AG08396 (cell line): ENCODE measurements at places on chromosomes 4 and X.

DNA sequence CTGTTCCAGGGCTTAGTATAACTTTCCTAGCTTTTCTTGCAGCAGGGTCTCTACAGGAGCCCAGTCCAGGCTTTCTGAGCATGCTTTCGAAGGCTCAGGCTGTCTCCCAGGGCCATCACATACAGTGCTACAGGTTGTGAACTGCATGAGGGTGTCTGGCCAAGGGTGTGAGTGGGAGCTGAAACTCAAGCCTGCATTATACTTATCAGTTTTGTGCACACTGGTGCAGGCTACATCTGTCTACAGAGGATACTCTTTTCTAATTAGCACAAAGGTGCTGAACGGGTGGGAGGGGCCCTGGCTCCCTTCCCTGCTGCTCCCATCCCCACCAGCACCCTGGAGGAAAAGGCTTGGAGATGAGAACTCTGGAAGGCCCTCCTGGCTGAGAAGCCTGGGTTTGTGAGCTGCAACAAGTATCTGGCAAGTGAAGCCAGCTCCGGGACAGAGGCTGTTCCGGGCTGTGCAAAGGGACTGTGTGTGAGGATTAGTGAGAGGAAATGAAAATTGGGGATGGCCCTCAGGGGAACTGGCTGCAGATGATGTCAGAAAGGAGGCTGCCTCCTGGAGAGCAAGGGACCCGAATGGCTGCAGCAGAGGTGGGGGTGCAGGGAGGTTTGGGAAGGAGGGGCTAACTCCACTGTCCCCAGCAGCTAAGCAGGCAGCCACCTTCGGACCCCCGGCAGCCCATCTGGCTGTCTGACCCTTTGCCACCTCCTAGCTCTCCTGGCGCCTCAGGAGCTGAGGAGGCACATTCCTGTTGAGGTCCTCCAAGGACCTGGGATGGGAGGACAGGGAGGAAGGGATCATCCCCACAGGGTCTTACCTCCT is 68.5 kb downstream of the EFNB1 start:
- no peak for DNase-seq

GRCh38 chr4:129377131-129377845 is 281.3 kb downstream of the C4orf33 start:
- no peak for DNase-seq

DNA sequence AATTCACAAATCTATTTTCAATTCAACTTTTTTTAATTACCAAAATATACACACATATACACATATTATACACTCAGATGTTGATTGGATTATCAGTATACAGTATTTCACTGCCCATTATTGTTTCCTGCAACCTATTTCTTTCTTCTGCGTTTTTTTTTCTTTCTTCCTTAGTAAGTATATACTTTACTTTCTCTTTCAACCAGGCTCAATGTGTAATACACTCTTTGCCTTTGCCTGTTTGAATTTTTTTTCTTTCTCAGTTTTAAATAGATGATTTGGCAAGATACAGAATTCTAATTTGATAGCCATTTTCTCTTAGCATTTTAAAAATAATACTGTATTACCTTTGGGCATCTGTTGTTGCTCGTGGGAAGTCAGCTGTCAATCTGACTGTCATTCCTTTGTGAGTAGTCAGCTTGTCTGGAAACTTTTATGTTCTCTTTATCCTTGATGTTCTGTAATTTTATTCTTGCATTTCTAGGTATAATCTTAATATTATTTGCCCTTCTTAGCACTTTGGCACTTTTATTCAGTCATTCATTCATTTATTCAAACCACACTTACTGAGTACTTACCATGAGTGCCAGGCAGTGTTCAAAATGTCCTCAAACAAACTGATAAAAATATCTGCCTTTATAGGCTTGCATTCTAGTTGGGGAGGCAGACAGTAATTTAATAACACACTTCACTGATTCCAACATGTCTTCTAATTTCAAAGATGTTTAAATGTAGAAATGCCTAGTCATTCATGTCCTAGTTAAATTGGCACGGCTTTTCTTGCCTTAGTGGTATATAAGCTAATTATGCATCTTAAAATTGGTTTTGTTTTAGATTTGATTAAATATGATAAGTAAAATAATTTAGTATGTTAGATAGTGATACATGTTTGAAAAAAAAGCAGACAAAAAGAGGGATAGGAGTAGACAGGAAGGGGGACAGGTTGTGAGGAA is 3.7 kb downstream of the USP38 start:
- no peak for DNase-seq

DNA sequence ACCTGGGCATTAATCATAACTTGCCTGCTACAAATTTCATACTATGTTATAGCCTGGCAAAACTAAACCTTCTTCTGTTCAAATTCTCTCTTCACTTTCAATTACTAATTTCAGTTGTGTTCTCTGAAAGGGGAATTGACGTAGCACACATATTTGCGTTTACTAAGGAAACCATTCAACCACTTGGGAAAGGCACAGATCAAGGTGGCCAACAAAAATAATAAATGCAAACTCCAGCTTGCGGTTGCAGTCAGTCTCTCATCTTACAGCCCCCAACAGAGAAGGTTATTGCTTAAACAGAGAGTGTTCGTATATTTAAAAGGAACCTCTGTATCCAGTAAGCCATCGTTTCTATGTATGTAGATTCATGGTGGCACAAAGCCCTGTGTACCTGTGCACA is 4.0 kb downstream of the SRPX start:
- no peak for DNase-seq

GRCh38 chr4:39287223-39287622 is 78.9 kb downstream of the RFC1 start:
- no peak for DNase-seq
